ENCODE measurements at places on chromosomes 1 and 21. TPM values are rescaled to one million over a fixed set of nuclear protein-coding genes. Genes with fewer than 3 reads are reported as not detected.

The FMO4 gene
- total RNA-seq: 1.7 TPM

DNA sequence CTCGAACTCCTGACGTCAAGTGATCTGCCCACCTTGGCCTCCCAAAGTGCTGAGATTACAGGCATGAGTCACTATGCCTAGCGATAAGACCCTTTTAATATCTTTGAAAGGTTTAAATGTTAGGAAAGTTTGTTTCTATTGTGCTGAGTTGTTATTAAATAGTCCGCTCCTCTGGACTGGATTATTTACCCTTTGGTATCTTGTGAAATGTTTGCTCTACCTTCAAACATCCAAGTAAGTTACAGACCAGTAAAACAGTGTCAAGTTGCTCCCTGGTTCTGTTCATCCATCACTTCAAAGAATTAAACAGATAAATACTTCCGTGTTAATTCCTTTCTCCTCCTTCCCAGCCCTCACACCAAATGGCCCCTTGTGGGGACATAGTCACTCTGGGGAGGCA is 44.8 kb downstream of the CASQ2 start:
- no peak for DNase-seq

- DNase-seq: no peak
Measured at GRCh38 chr1:11289064-11289463, 16.1 kb downstream of the UBIAD1 start.

DNA sequence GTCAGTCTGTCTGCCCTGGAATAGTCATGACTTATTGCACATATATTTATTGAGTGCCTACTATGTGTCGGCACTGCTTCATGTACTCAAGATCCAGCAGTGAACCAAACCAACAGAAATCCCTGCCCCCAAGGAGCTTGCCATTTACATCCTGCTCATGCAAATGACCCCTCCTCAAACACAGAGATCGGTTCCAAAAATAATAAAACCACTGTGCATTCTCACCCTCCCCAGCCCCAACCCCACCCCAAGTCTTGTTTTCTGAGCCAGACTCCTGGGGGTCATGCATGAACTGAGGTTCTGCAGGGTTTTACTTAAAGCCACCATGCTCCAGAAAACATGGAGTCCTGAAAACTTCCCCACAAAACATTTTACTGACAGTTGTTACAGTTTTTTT is 61.9 kb downstream of the KIAA0040 start:
- DNase-seq: no peak

- no peak for DNase-seq
Measured at GRCh38 chr1:162264108-162264507, 112.5 kb downstream of the SPATA46 start.

DNA sequence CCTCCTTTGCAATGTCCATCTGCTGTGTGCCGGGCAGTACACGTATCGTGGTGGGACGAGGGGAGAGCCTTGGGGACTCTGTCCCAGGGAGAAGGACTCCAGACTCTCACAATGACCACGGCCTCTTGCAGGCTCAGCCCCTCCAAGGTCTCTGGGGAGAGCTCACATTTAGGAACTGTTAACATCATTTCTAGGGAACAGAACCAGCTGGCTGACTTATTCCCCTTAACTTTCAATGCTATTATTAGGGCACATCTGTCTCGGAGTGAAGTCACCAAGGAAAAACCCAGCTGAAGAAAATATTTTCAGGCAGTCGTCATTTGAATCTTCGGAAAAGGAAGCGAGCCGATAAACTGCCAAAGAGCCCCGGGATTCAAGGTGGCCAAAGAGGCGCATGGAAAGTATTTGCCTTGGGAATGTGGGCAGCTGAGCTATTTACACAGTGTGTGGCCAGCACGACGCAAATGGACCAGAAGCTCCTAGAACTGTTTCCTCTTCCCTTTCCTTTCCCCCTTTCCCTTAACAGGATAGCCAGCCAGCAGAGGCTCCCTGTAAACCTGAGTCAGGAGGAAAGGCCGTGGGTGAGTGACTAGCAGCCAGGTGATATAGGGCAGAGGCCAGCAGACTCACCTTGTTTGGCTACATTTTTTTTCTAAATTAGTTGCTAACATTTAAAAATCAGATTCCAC is 74.5 kb downstream of the ITPKB start:
- peak; percentile 73 for DNase-seq

The LCE1A gene
- total RNA-seq: not detected

The TEX38 gene
- not detected for total RNA-seq

GRCh38 chr1:152182944-152183361 is 23.9 kb upstream of the RPTN start:
- DNase-seq: no peak

DNA sequence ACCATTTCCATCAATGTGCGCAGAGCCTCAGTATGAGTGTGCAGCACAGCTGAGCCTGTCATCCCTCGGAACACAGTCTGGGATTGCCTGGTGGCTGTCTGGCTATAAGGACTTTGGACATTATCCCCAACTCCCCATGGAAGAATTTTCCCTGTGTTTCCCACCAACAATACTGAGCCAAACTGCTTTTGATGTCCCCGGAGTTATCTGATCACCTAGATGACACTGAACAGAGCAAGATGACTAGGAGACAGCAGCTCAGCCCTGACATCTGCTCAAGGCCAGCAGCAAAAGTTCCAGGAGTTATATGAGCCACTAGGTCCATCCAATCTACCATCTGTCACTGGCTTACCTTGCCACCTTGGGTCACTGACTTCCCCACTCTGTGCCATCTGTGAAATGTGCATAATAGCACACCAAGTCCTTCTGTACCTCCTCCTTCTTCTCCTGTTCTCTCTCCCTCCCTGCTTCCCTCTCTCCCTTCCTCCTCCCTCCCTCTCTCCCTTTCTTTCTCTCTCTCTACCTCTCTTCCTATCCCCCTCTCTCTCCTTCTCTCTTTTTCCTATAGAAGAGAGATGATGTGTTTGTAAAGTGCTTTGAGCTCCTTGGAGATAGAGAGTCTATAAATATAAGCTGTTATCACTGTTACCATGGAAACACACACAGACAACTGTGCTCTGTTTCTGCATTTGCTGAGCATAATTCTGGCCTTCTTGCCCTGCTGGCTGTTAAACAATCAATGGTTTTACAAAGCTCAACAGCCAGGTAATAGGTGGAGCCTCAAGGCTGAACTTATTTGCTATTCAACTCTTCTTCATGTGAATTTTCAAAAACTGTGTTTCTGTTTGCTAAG is 19.7 kb upstream of the ATP1B1 start:
- no peak for DNase-seq

GRCh38 chr1:18632783-18633421 is 2.3 kb downstream of the PAX7 start:
- DNase-seq: no peak

The CELA2A gene
- not detected for total RNA-seq

DNA sequence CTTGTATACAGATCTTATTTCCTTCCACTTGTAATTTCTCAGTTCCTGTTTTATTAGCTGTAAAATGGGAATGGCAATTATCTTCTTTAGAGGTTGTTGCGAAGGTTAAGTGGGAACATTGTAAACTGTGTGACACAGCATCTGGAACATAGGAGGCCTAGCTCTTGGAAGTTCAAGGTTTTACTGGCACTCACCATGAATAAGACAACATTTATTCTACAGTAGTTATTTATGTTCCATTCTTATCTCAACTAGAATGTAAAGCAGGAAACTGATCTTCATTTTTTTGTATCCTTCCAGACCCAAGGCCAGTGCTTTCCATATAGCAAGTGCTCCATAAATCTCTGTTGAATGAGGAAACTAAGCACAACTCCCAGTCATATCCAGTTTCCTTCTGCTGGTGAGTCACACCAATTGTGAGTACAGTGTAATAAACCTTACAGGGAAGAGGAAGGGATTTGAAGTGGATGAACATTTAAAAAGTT is 1.4 kb downstream of the BCL10 start:
- no peak for DNase-seq

GRCh38 chr1:53799141-53799540 is 39.0 kb downstream of the NDC1 start:
- no peak for DNase-seq

DNA sequence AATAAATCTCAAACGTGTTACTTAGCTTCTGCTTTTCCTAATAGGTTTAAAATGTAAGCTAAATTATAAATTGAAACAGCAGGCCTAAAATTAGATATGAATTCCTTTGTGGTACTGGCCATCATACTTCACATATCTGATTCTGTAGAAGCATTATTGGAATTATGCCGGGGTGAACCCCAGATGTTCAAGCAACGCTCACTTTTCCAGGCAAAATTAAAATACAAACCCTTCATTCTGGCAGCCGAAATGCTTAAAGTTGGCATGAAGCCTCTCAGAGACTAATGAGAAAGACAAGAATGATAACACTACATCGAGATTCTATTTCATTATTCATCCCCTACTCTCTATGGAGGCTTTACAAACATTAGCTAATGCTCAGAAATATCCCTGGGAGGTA is 1352.7 kb upstream of the ADGRL2 start:
- no peak for DNase-seq

DNA sequence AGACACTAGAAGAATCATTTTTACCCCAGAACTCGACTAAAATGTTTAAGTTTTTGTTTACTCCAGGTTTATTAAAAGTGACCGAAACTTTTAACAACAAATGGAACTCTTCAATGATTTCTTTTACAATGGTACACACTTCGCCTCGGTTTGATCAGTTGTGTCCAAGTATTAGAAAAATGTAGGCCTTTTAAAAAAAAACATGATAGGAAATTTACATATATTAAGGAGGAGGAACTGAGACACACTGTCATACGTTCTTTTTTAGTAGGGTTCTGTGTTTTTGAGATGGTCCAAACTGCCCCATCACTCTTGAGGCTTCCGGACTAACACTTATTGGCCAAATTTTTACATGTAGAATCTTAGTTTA is 1.3 kb downstream of the PRDM2 start:
- DNase-seq: no peak

The KCNA10 gene
- not detected for total RNA-seq

The LCE1F gene
- not detected for total RNA-seq
